ENCODE measurements at places on chromosomes 13 and 19. TPM values are rescaled to one million over a fixed set of nuclear protein-coding genes. Genes with fewer than 3 reads are reported as not detected.

GRCh38 chr13:113999618-113999910 lies 25.7 kb upstream of the C13orf46 start:
- H3K27ac ChIP-seq, result no peak overlapping the region
- H3K36me3 ChIP-seq, result no peaks in the 10 kb centered on the region
- H3K4me3 ChIP-seq, result no peak overlapping the region
- no peaks in the 10 kb centered on the region for H3K27me3 ChIP-seq
- no peak for DNase-seq

DNA sequence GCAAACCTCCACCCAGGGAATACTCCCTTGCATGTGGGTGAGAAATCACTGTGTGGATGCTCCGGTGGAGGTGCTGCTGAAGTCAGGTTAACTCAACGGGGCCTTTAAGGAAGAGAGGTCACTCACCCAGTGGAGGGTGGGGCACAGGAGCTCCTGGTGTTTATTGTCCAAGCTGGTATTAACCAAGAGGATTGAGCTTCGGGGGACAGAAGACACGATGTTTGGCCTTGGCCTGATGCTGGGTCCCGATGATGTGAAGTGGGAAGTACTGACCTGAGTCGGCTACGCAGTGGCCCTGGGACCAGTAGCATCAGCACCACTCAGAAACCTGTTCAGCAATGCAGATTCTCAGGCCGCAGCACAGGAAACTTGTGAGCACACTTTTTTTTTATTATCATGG lies 85.7 kb upstream of the WASF3 start:
- H3K4me3 ChIP-seq, result no peak overlapping the region
- no peak overlapping the region for H3K27ac ChIP-seq
- H3K36me3 ChIP-seq, result no peaks in the 10 kb centered on the region
- peaks cover 18% of the 10 kb centered on the region for H3K4me1 ChIP-seq
- H3K27me3 ChIP-seq, result no peaks in the 10 kb centered on the region

GRCh38 chr19:7934766-7935165 lies 8.7 kb downstream of the TIMM44 start:
- H3K4me1 ChIP-seq, result no peaks in the 10 kb centered on the region
- no peaks in the 10 kb centered on the region for H3K27me3 ChIP-seq
- DNase-seq, result no peak
- no peak overlapping the region for H3K4me3 ChIP-seq

- H3K36me3 ChIP-seq, result no peaks in the 10 kb centered on the region
- peaks cover 7% of the 10 kb centered on the region for H3K4me1 ChIP-seq
- no peak overlapping the region for H3K27ac ChIP-seq
- H3K4me3 ChIP-seq, result no peak overlapping the region
- no peaks in the 10 kb centered on the region for H3K27me3 ChIP-seq
Measured at GRCh38 chr13:106696140-106696539, 128.2 kb upstream of the ARGLU1 start.

- no peak overlapping the region for H3K27ac ChIP-seq
- H3K36me3 ChIP-seq, result no peaks in the 10 kb centered on the region
- peaks cover 44% of the 10 kb centered on the region for H3K27me3 ChIP-seq
- no peak for DNase-seq
Measured at GRCh38 chr19:4284176-4284958, 5.3 kb downstream of the SHD start.

DNA sequence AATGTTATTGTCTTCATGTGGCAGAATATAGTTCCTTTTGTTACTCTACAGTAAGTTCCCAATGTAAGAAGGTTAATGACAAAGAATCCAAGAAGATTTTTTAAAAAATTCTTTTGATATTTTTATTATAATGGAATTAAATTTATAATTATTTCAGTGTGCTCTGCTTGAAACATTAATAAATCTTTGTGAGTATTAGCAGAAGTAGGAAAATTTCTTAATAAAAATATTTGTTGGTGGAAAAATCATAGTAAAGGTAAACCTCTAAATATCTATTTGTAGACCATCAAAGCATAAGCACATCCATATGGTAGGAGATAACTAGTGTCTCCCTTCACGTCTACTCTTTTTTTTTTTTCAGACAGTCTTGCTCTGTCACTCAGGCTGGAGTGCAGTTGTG lies 4.3 kb downstream of the CSNK1A1L start:
- H3K4me3 ChIP-seq, result no peak overlapping the region
- no peak for DNase-seq
- H3K36me3 ChIP-seq, result no peaks in the 10 kb centered on the region
- no peaks in the 10 kb centered on the region for H3K27me3 ChIP-seq

DNA sequence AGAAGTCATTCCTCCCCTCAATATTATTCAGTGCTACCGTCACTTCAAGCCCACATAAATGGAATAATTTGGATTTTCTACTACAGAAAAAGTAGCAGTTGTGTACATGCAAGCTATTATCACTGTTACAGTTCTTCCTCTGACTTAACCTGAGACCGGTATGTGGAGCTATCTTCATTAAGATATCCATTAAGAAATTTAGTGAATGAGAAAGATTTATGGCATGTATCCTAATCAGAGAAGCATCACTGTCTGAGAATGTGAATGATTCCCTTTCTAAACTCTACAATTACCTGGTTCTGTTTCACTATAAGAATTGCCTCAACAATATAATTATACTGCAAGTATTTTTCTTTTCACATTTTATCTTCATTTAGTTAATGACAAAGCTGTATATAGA lies 278.7 kb downstream of the KLF5 start:
- H3K27ac ChIP-seq, result no peak overlapping the region
- no peak overlapping the region for H3K4me3 ChIP-seq
- peaks cover 4% of the 10 kb centered on the region for H3K4me1 ChIP-seq
- no peak for DNase-seq

DNA sequence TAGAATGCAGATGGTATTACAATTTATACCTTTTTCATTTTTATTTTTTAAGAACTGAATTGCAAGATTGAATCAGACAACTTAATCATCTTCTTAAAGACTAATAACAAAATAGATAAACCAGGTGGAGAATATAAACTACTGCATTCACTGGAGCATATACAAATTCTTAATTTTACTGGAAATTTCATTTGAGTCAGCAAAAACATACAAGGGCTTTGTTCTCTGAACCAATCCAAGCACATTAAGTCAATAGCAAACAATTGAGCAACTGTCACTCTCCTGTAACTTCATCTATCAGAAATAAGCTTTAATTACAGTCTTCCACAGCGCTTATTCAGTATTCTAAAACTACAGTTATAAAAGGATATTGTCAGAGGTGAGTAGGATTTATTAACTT lies 167.4 kb upstream of the OBI1 start:
- peaks cover 3% of the 10 kb centered on the region for H3K27me3 ChIP-seq
- no peaks in the 10 kb centered on the region for H3K4me1 ChIP-seq
- no peak overlapping the region for H3K27ac ChIP-seq
- no peak for DNase-seq
- H3K36me3 ChIP-seq, result no peaks in the 10 kb centered on the region

GRCh38 chr19:18097993-18098890 lies 664 bp downstream of the MAST3 start:
- peak overlapping the region; percentile 80 for H3K4me3 ChIP-seq
- H3K4me1 ChIP-seq, result no peaks in the 10 kb centered on the region
- DNase-seq, result no peak
- H3K27me3 ChIP-seq, result peaks cover 47% of the 10 kb centered on the region
- no peak overlapping the region for H3K27ac ChIP-seq
- no peaks in the 10 kb centered on the region for H3K36me3 ChIP-seq

DNA sequence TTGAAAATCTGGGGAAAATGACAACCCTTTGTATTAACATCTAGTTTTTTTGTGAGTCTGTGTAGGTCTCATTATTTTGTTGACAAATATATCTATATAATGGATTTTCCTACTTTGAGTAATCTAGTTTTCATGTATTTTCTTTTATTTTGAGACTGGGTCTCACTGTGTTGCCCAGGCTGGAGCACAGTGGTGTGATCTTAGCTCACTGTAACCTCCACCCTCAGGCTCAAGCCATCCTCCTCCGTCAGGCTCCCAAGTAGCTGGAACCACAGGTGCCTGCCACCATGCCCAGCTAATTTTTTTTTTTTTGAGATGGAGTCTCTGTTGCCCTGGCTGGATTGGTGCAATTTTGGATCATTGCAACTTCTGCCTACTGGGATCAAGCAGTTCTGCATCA lies 9.2 kb downstream of the ZNF525 start:
- no peak overlapping the region for H3K4me3 ChIP-seq
- no peaks in the 10 kb centered on the region for H3K4me1 ChIP-seq
- no peak for DNase-seq
- H3K27me3 ChIP-seq, result no peaks in the 10 kb centered on the region

DNA sequence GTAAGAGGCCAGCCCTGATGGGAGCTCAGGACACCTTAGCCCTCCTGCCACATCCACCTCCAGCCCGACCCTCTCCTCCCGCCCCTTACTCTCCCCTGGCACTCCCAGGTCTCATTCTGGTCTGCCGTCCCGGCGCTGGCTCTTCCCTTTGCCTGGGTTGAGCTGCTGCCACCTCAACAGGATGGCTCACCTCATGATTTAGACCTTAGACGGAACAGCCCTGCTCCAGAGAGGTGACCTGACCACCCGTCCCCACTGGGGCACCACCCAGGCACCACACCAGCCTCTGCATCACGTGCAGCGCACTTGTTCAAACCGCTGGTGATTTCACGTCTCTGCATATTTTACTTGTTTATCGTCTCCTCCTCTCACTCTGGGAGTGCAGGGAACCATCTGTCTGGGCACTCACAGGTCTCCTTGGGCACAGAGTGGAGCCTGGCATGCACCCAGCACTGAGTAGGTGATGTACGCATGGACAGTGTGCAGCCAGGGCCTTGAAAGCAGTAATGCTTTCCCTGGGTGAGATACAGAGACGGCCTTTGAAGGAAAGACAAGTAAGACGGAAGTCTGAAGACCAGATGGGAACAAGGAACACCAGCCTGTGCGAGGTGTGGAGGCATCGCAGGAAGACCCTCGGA lies 183.1 kb downstream of the KATNAL1 start:
- DNase-seq, result no peak
- peaks cover 17% of the 10 kb centered on the region for H3K27me3 ChIP-seq
- H3K36me3 ChIP-seq, result no peaks in the 10 kb centered on the region
- peaks cover 15% of the 10 kb centered on the region for H3K4me1 ChIP-seq
- no peak overlapping the region for H3K4me3 ChIP-seq

GRCh38 chr13:43770871-43771270 lies 15.9 kb downstream of the ENOX1 start:
- H3K27ac ChIP-seq, result no peak overlapping the region
- peaks cover 7% of the 10 kb centered on the region for H3K4me1 ChIP-seq
- no peak for DNase-seq
- no peaks in the 10 kb centered on the region for H3K36me3 ChIP-seq
- H3K27me3 ChIP-seq, result no peaks in the 10 kb centered on the region
- H3K4me3 ChIP-seq, result no peak overlapping the region

DNA sequence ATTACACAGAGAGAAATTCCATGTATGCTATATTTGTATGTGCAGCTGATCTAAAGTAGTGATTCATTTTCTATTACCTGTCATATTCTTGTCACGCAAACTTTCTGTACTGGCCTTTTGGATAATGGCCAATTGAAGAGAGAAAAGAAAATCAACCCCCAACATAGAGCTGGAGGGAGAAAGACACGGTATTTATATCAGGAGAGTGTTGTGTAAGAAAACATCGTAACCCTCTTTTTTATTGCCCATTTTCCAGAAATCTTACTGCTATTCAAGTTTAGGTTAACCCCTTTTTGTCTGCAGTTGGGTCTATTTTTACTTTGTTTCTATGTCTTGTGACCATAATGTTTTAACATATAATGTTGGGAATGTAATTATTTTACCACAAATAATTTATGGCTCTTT lies 27.9 kb downstream of the DGKH start:
- H3K4me3 ChIP-seq, result no peak overlapping the region
- no peaks in the 10 kb centered on the region for H3K27me3 ChIP-seq
- H3K27ac ChIP-seq, result no peak overlapping the region
- no peaks in the 10 kb centered on the region for H3K36me3 ChIP-seq
- H3K4me1 ChIP-seq, result peaks cover 4% of the 10 kb centered on the region

DNA sequence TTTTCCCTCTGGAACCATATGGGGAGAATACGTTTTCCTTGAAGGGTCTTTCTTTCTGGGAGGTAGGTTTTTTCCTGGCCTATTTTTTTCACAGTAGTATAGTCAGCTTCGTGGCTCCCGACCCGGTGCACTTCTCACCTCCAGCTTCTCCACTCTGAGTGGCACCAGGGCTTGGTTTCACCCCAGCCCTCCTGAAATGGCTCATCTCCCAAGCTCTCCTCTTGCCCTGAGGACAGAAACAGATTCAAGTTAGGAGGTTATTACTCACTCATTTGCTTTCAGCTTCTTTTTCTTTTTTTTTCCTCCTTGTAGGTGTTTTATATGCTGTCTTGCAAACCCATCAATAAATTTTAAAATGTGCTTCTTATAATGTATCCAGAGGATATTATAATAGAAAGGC lies 199.3 kb downstream of the RFC3 start:
- H3K4me3 ChIP-seq, result no peak overlapping the region
- no peak for DNase-seq
- no peaks in the 10 kb centered on the region for H3K4me1 ChIP-seq
- no peak overlapping the region for H3K27ac ChIP-seq

GRCh38 chr13:62687732-62688131 lies 1272.1 kb upstream of the PCDH20 start:
- no peak overlapping the region for H3K27ac ChIP-seq
- H3K36me3 ChIP-seq, result no peaks in the 10 kb centered on the region
- H3K27me3 ChIP-seq, result no peaks in the 10 kb centered on the region
- no peak overlapping the region for H3K4me3 ChIP-seq
- H3K4me1 ChIP-seq, result peaks cover 10% of the 10 kb centered on the region

- H3K27me3 ChIP-seq, result peaks cover 7% of the 10 kb centered on the region
- no peak overlapping the region for H3K27ac ChIP-seq
- DNase-seq, result no peak
- no peak overlapping the region for H3K4me3 ChIP-seq
- no peaks in the 10 kb centered on the region for H3K36me3 ChIP-seq
Measured at GRCh38 chr13:28067491-28067890, 32.9 kb downstream of the FLT3 start.

- peaks cover 12% of the 10 kb centered on the region for H3K4me1 ChIP-seq
- H3K27me3 ChIP-seq, result no peaks in the 10 kb centered on the region
- no peak overlapping the region for H3K27ac ChIP-seq
- no peak for DNase-seq
- H3K36me3 ChIP-seq, result peaks cover 38% of the 10 kb centered on the region
Measured at GRCh38 chr13:109769921-109770320, 16.5 kb downstream of the IRS2 start.

GRCh38 chr13:73412933-73413332 lies 354.1 kb downstream of the KLF5 start:
- H3K27me3 ChIP-seq, result no peaks in the 10 kb centered on the region
- H3K36me3 ChIP-seq, result no peaks in the 10 kb centered on the region
- H3K4me1 ChIP-seq, result no peaks in the 10 kb centered on the region

CGB8 gene
- total RNA-seq, result 9.4 TPM

CNFN gene
- total RNA-seq, result 5.6 TPM

TIMM29 gene
- 33.7 TPM for total RNA-seq

CEBPA gene
- total RNA-seq, result 24.4 TPM

IFI30 gene
- total RNA-seq, result 22.8 TPM
